ENCODE measurements at places on chromosomes 2 and 18.

DNA sequence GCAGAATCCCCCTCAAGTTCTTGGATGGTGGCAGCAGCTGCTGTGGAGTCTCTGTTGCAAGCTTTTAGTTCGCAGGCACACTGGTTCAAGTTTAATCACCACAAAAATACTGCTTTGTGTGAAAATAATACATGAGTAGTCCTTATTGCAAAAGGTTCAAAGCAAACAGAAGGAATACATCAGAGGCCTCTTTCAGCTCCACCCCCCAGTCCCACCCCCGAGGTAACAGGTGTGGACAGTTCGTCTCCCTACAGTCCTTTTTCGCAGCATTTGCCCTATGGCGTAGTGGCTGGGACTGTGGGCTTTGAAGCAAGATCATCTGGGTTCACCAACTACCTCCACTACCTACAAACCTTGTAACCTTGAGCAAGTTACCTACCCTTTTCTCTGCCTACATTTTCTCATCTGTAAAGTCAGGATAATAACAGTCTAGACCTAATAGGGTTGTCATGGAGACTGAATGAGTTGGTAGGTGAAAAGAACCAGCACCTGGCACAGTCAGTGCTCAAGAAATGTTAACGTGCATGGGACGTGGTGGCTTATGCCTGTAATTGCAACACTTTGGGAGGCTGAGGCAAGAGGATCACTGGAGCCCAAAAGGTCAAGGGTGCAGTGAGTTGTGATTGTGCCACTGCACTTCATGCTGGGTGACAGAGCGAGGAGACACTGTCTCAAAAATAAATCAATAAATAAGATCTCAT lies 61.7 kb downstream of the TCF7L1 start:
- no peak for DNase-seq

GRCh38 chr2:25274868-25275574 lies 66.7 kb downstream of the DNMT3A start:
- DNase-seq: no peak

DNA sequence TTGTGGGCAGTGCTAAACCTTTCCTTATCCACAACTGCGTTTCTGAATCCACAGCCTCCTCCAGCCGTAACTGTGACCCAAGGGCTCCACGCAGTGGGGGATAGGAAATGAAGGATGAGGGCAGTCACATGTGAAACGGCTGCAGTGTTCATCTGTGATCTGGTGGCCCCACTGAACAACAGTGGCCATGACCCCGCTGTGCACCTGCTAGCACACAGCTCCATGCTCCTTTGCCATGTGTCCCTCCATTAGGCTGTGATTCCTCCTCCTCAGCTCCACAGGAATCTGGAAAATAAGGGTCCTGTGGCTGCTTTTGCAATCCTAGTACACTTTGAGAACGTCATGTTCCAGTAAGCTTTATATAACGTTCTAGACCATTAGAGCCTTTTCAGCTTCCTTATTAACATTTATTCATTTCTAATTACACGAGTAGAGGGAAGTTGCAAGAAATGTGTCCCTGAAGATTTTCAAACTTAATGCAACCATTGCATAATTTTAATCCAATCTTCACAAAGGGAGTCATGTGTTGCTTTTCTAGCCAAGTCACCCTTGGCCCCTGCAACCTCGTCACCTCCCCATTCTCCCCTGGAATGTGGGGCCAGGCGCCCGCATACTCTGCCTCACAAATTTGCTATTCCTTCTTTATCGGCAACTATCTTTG lies 7.1 kb upstream of the NAPG start:
- DNase-seq: no peak

DNA sequence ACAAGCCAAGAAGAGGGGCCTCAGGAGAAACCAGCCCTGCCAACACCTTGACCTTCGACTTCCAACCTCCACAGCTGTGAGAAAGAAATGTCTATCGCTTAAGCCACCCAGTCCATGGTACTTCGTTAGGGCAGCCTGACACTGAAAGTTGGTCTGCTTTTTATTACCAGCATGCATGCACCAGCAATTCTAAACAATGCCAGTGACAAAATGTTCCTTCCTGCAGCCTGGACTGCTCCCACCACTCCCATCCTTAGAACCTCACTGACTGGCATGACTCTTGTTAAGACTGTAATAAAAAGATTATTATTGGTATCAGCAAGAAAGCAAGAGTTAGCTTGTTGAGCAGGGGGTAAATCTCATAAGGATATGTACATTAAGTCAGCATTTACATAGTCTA lies 33.6 kb downstream of the TMEM177 start:
- DNase-seq: no peak

DNA sequence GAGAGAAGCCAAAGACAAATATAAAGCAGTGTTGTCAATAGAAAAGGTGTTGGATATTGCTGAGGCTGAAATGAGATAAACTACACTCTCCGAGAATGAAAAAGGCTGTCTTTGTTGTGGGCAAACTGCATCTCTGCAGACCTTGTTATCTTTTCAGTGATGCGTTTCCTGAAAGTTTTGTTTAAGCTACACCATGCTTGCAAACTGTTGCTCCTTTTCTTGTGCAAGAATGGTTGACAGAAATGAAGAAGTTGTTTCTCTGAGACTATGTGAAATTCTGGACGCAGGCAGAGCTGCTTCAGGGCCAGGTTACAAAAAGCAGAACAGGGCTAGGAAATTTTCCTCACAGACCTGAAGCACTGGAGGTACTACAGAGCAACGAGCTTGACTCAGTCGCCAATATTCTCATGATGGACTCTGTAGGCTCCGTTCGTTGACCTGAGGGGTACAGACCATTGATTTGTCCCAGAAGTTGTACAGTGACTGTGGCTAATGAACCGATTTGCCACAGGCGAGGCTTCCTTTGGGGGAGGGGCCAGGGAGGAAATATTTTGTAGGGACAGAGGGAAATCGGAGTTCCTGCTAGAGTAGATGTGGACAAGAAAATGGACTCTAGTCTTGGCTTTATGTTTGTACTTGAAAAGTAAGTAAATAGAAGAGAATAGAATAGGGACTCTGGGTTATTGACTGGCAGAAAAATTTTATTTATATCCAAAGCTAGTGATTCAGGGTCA lies 3.5 kb upstream of the ATL2 start:
- DNase-seq: no peak

DNA sequence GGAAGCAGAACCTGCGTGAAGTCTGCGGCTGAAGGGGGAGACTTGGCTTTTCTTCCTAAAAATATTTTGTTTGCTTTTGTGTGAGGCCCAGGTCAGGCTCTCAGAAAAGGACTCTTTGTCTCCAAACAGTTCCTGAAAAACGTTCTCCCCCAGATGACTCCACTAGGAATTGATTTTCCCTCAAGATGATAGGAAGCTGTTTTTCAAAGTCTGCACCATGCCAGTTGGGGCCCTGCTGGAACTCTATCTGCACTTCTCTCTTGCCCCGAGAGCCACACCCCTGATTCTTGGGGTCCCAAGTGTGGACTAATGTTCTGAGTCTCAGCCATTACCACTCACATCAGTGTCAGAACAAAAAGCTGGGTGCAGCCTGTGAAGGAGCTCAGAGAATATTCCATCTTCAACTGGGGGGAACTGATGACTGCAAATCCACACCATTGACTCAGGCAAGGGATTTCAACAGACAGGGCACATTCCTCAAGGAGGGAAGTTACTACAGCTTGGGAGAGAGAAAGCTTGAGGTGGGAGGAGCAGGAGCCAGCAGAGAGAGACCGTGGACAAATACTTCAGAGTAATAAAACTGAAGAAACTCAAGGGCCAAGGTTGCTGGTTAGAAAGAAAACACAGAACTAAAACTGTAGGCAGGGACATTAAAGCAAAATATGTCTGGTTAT lies 768.3 kb downstream of the RNF144A start:
- DNase-seq: no peak

GRCh38 chr2:109318150-109318948 lies 189.3 kb downstream of the SH3RF3 start:
- no peak for DNase-seq

- no peak for DNase-seq
Observed at GRCh38 chr18:78496079-78496478, 483.5 kb upstream of the SALL3 start.

GRCh38 chr2:202099515-202099914 lies 26.5 kb downstream of the KIAA2012 start:
- no peak for DNase-seq

DNA sequence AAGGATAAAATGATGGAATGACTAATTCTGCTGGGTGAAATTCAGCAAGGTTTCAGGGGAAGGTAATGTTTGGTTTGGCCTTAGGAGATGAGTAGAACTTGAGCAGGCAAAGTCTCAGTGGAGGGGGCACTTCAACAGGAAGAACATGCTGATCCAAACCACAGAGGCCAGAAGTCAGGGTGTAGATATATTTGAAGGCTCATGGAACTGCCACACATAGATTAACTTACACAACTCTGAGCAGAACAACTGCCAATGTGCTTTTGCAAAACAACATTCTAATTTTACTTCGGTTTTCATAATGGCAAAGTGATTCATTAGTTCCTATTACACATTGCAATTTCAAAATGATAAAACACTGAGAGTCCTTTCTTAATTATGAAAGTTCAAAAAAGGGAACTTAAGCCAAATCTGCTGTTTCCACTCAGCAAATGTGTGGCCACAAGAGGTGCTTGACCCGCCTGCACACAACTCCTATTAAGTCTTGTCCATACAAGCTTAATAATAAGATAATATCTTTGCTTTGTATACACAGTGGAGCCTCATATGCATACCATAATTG lies 284.8 kb downstream of the MREG start:
- DNase-seq: no peak

DNA sequence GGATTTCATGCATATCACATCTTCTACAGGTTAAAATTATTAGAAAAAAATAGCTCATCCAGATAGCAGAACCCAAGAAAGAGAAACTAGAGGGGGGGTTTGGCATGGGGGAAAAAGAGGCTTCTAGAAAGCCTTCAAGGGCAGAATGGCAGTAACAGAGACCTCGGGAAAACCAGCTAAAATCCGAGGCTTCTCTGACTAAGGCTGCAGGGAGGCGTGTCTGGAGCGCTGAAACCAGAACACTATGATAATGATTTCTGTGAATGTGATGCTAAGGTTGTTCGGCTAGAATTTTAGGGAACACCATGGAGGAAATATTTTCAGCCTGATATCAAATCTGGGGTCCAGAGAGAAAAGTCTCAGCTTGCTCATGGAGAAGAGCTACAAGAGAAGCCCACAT lies 73.0 kb downstream of the ATP8B1 start:
- no peak for DNase-seq

DNA sequence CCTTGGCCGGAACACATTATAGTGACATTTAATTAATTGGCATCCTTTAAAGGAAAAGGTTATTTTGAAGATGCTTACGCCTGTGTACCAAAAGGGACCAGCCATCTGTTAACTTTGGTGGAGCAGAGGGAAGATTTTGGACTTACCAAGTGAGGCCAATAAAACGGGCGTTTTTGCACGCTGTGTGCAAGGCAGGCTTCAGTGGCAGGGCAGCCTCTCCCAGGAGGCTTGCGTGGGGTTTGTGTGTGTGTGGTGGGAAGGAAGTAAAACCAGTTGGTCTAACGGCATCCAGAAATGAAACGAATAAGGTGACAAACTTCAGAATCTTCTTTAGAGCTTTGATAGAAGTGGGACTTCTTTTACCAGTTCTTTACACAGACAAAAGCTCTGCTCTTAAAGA lies 191.7 kb downstream of the PRKCE start:
- no peak for DNase-seq

GRCh38 chr18:51811883-51812282 lies 528.1 kb upstream of the DCC start:
- no peak for DNase-seq

GRCh38 chr2:208099682-208100470 lies 24.4 kb downstream of the CRYGD start:
- no peak for DNase-seq

GRCh38 chr2:30293303-30293921 lies 62.1 kb downstream of the LBH start:
- no peak for DNase-seq

DNA sequence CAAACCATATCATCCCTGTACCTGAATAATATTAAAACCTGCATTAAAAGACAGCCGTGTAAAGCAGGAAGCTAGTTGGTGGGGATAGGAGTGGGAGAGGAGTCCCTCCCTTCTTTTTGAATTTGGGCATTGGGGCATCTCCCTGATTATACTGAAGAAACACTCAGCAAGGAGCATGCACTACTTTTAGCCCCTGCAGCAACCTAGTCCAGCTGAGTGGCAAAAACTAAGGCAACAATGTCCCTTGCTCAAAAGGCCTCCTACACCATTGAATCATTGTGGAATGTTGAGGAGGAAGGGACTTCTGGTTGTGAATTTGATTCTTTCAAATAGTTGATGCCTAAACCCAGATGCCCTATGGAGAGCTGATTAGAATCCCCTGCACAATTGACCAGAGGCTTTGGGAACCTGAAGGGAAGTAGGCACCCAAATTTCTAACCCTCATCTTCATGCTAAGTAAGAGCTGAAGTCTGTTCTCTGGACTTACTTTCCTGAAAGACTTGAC lies 111.7 kb downstream of the DDX1 start:
- DNase-seq: no peak

- no peak for DNase-seq
Observed at GRCh38 chr18:35571138-35571537, 10.4 kb upstream of the GALNT1 start.

- DNase-seq: no peak
Observed at GRCh38 chr18:62326646-62327348, 1.7 kb downstream of the TNFRSF11A start.

GRCh38 chr2:196361606-196362326 lies 190.4 kb upstream of the STK17B start:
- no peak for DNase-seq

DNA sequence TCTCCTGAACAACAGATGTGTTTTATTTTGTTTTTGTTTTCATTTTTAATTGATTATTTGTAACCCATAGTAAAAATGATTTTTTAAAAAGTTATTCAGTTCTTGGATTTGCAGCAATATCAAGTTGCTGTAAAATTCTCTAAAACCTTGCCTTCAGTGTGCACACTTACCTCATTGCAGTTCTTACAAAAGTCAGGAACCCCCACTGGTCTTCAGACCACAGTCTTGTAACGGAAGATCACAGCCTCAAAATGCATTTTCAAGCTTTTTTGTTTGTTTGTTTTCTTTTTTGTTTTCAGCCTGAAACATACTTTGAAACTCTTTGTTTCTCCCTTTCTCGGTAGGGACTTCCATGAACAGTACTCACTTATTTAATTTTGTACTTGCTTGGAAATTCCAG lies 1012.8 kb upstream of the GYPC start:
- DNase-seq: no peak

DNA sequence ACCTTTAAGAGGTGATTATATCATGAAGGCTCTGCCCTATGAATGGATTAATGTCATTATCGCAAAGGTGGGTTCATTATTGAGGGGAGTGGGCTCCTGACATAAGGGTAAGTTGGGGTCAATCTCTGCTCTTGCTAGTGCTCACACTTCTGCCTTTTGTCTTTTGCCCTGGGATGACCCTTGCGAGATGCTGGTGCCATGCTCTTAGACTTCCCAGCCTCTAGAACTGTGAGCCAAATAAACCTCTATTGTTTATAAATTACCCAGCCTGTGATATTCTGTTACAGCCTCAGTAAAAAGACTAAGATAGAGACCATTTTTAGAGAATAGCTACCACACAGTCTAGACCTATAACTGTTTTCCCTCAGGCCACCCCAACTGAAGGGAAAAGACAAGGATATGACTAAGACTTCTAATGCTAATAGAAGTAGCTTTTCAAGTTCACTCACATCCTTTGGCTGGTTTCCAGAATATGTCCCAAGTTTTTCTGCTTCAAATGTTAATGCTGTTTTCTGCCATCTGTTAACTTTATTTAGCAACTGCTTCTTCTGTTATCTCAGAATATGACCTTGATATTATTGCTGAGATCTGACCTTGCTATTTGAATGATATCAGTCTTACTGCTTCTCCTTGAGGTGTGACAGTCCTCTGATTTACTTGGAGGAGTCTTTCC lies 65.1 kb upstream of the STAM2 start:
- DNase-seq: no peak

- DNase-seq: no peak
Observed at GRCh38 chr2:58042486-58042970, 4.1 kb upstream of the VRK2 start.
